ENCODE measurements at places on chromosomes 7 and 10.

DNA sequence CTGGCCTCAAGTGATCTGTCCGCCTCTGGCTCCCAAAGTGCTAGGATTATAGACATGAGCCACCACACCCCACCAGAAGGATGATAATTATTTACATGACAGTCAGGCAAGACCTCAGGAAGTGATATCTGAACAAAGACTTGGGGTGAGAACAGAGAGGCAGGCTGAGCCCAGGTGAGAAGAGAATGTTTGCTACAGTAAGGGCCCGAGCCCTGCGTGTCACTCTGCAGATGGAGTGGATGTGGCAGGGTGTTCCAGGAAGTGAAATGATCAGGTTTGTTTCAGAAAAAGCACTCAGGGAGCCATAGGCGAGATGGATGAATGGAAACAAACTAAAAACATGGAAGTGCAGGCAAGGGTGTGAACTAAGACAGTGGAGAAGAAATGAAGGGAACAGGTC, 22.2 kb downstream of the SFMBT2 start:
- DNase-seq, result peak; percentile 21

- no peak for DNase-seq
These were observed 245.4 kb downstream of the AUTS2 start for GRCh38 chr7:69843653-69844052.

DNA sequence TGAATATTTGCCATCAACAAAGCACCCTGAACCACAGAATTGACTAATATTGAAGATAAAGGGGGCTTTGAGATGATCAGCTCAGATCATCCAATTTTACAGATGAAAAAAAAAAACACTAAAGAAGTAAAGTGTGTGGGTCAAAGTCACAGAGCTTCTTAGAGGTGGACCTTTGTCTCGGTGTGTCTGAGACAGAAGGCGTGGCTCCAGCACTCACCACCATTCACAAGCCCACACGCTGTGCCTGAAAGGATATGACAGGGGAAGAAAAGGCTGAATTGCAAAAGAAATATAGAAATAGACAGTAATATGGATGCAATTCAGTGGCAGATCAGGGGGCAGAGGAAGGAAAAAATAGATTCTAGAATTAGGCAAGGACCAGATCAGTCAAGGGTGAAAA, 114.9 kb upstream of the PLXNA4 start:
- no peak for DNase-seq

- DNase-seq, result no peak
These were observed 297.2 kb upstream of the VSTM2A start for GRCh38 chr7:54245020-54245419.

DNA sequence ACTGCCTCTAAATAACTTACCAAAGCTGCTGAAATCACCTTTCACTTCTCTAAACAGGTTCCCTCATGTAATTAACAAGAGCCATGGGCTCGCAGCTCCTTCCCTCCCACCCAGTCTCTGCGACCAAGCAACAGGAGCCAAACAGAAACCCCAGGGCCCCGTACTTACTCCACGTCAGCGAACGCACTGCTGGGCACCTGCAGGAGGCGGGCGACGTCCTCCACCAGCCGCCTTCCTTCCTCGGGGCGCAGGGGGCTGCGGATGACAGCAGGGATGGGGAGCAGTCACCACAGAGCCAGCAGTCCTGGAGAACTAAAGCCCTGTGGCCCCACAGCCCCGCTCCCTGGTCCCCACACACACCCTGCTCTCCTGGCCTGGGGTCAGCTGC, 477.0 kb downstream of the PTPRN2 start:
- DNase-seq, result no peak
